Heart left ventricle (tissue), 16 donors: ENCODE measurements at places on chromosomes 6 and 20.

- no peaks in the 10 kb centered on the region for H3K4me1 ChIP-seq
- no peak overlapping the region for H3K4me3 ChIP-seq
- no peak overlapping the region for H3K27ac ChIP-seq
- no peaks in the 10 kb centered on the region for H3K27me3 ChIP-seq
- no peaks in the 10 kb centered on the region for H3K36me3 ChIP-seq
These were observed 1272.1 kb downstream of the EPHA7 start for GRCh38 chr6:92147246-92147645.

GRCh38 chr6:15366879-15367278 is 121.0 kb downstream of the JARID2 start:
- no peak for DNase-seq
- no peak overlapping the region for H3K4me3 ChIP-seq
- H3K27me3 ChIP-seq, result no peaks in the 10 kb centered on the region

DNA sequence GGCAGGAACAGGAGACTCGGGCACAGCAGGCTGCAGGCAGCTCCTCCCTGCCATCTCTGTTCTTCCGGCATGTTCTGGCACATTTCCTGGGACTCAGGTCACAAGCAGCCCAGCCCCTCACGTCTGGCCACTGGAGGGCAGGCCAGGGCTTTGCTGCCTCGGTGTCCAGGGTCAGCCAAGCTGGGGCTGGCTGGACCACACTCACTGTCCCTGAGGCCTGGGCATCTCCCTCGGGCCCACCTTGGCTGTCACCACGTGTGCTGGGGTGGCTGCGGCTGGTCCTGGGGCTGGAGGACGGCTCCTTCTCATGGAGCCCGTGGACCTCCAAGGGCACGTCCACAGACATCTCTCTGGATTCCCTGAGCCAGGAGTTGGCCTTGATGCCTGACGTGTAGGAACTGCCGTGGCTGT is 18.5 kb downstream of the FRMD1 start:
- H3K27ac ChIP-seq, result no peak overlapping the region
- H3K4me3 ChIP-seq, result no peak overlapping the region
- DNase-seq, result peak; percentile 82
- no peaks in the 10 kb centered on the region for H3K36me3 ChIP-seq
- H3K4me1 ChIP-seq, result peaks cover 11% of the 10 kb centered on the region

DNA sequence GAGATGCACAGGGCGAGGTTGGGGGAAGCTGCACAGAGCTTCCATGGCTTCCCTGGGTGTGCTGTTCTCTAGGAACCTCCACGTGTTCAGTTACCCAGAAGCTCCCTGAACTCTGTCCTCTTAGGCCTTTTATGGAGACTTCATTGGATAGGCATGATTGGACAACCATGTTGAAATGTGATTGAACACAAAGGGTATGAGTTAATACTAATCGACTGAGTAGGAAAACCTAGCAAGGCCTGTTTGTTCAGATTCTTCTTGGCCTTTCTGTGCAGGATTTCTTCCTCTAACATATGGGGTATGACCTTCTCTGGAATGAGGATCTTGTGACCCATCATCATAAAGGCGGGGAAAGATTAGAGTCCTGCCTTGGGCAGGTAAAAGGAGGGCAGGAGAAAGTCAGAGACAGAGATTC is 70.7 kb upstream of the SMIM29 start:
- H3K27ac ChIP-seq, result no peak overlapping the region
- H3K36me3 ChIP-seq, result no peaks in the 10 kb centered on the region

GRCh38 chr6:14379568-14379967 is 262.0 kb downstream of the CD83 start:
- H3K36me3 ChIP-seq, result no peaks in the 10 kb centered on the region
- H3K4me3 ChIP-seq, result no peak overlapping the region
- no peak for DNase-seq
- H3K4me1 ChIP-seq, result no peaks in the 10 kb centered on the region
- H3K27ac ChIP-seq, result no peak overlapping the region

- no peak overlapping the region for H3K4me3 ChIP-seq
- no peak overlapping the region for H3K27ac ChIP-seq
- H3K4me1 ChIP-seq, result no peaks in the 10 kb centered on the region
- peaks cover 28% of the 10 kb centered on the region for H3K27me3 ChIP-seq
- DNase-seq, result no peak
- no peaks in the 10 kb centered on the region for H3K36me3 ChIP-seq
These were observed 31.2 kb upstream of the APCDD1L start for GRCh38 chr20:58546416-58546711.

- no peak for DNase-seq
- no peak overlapping the region for H3K27ac ChIP-seq
- H3K36me3 ChIP-seq, result no peaks in the 10 kb centered on the region
These were observed 99.4 kb downstream of the EYA4 start for GRCh38 chr6:133340557-133340956.

- peaks cover 52% of the 10 kb centered on the region for H3K4me1 ChIP-seq
- no peaks in the 10 kb centered on the region for H3K27me3 ChIP-seq
- no peak for DNase-seq
- H3K4me3 ChIP-seq, result no peak overlapping the region
These were observed 35.8 kb downstream of the RREB1 start for GRCh38 chr6:7143476-7143974.

DNA sequence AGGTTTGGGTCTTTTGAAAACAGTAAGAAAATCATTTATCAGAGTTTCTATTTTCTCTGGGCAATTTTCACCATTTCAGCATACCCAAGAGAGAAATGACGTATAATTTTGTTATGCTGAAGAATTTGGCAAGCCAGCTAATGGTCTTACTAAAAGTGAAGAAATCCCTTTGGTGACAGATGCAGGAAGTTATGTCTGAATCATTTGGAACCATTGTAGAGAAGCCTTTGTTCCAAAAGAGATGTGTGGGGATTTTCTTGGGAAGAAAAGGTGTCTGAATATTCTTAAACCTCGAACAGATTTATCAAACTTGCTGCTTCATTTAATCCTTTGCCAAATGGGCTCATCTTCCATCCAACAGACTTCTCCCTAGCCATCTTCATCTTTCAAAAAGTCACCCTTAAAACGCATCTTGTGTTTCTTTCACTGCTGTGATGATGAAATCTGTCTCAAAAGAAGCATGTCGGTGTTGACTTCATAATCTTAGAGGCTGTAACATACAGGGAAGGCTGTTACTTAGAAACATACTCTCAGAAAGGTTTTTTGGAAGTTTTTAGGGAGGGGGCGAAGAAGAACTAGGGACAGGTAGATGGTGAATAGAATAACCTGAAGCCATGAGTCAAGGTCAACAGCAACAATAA is 39.5 kb downstream of the CITED2 start:
- no peaks in the 10 kb centered on the region for H3K27me3 ChIP-seq
- no peak for DNase-seq
- peak overlapping the region; percentile 56 for H3K27ac ChIP-seq
- no peak overlapping the region for H3K4me3 ChIP-seq
- peaks cover 4% of the 10 kb centered on the region for H3K4me1 ChIP-seq

GRCh38 chr6:141808662-141809061 is 324.1 kb upstream of the GJE1 start:
- no peaks in the 10 kb centered on the region for H3K27me3 ChIP-seq
- no peak overlapping the region for H3K4me3 ChIP-seq
- no peak overlapping the region for H3K27ac ChIP-seq
- H3K4me1 ChIP-seq, result no peaks in the 10 kb centered on the region
- no peaks in the 10 kb centered on the region for H3K36me3 ChIP-seq
- DNase-seq, result no peak

DNA sequence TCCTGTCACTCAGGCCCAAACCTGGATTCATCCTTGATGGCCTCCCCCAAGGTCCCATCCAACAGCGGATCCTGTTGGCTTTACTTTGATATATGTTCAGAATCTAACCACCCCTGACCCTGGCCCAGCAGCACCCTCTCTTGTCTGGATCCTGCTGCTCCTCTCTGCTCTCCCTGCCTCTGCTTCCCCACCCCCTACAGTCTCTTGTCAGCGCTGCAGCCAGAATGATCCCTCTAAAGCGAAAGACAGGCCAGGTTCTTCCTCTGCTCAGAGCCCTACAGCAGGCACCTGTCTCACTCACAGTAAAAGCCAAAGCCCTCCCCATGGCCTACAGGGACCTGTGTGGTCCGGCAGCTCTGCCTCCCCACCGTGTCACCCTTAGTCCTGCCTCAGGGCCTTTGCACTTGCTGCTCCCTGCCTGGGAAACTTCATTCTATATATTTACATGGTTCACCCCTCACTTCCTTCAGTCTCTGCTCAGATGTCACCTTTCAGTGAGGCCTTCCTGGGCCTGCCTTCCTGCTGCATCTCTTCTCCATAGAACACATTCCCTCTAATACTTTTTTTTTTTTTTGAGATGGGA is 37.4 kb upstream of the KCNB1 start:
- H3K27ac ChIP-seq, result no peak overlapping the region
- H3K4me3 ChIP-seq, result no peak overlapping the region
- peaks cover 27% of the 10 kb centered on the region for H3K36me3 ChIP-seq
- no peak for DNase-seq
- H3K27me3 ChIP-seq, result no peaks in the 10 kb centered on the region

DNA sequence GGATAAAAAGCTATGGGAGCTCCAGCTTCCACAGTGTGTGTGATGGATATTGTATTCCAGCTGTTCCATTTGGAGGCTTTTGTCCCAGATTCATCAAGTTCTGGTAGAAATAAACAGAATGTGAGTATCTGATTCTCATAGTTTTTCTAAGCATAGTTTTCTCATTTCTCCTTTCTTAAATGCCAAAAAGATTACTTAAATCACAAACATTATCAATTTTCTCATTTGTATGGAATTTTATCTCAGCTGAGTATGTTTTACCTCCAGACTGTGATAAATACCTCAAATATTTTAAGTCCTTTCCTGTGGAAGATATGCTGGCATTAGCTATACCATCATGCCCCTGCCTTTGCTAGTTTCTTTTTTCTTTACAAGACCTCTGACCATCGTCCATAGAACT is 767.3 kb downstream of the TFAP2A start:
- no peaks in the 10 kb centered on the region for H3K36me3 ChIP-seq
- no peaks in the 10 kb centered on the region for H3K4me1 ChIP-seq
- DNase-seq, result no peak
- H3K4me3 ChIP-seq, result no peak overlapping the region
- no peaks in the 10 kb centered on the region for H3K27me3 ChIP-seq

- no peak for DNase-seq
- no peak overlapping the region for H3K27ac ChIP-seq
- H3K4me3 ChIP-seq, result no peak overlapping the region
- H3K27me3 ChIP-seq, result no peaks in the 10 kb centered on the region
These were observed 175.5 kb downstream of the BCAS1 start for GRCh38 chr20:53894707-53895384.

DNA sequence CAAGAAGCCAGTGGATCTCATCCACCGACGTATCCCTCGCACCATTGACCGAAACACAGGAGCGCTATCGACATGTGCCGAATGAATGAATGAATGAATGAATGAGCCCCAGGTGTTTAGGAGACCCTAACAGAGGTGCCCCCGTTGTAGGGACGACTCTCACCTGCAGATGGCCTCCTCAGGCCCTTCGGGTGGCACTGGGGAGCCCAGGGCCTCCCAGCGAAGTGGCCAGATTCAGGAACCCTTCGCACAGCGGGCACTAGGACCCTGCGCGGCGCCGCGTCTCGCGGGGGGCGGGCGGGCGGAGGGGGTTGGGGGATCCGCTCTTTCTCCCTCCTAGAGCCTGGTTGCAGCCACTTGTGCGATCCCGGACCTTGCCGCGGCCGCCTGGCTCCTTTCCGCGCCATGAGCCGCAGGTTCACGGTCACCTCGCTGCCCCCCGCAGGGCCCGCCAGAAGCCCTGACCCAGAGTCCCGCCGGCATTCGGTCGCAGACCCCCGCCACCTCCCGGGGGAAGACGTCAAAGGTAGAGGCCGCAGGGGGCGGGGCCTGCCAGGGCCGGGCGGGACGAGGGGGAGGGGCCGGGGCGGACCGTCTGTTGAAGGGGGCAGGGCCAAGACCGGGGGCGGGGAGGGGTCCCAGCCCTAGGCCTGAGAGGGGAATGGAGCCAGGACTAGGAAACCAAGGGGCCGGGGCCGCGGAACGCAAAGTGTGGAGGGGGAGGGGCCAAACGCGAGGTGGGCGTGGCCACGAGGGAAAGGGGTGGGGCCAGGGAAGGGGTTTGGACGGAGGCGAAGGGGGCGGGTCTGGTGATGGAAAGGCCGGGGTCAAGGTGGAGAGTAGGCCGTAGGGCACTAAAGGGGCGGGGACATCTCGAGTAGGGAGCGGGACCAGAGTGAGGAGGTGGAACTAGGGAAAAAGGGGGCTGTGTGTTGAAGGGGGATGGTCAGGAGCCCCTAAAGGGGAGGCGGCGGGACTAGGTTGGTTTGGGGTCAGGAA is 7.4 kb upstream of the SLC12A5 start:
- H3K27ac ChIP-seq, result no peak overlapping the region
- H3K4me1 ChIP-seq, result peaks cover 14% of the 10 kb centered on the region
- peak overlapping the region; percentile 49 for H3K4me3 ChIP-seq
- H3K36me3 ChIP-seq, result no peaks in the 10 kb centered on the region

- H3K4me1 ChIP-seq, result peaks cover 6% of the 10 kb centered on the region
- DNase-seq, result no peak
- H3K36me3 ChIP-seq, result peaks cover 24% of the 10 kb centered on the region
- no peak overlapping the region for H3K4me3 ChIP-seq
These were observed 23.1 kb upstream of the MROH8 start for GRCh38 chr20:37202267-37202943.

GRCh38 chr6:15171026-15171425 is 74.8 kb upstream of the JARID2 start:
- H3K27me3 ChIP-seq, result no peaks in the 10 kb centered on the region
- no peaks in the 10 kb centered on the region for H3K4me1 ChIP-seq
- H3K27ac ChIP-seq, result no peak overlapping the region
- H3K36me3 ChIP-seq, result no peaks in the 10 kb centered on the region
- DNase-seq, result no peak

- H3K4me3 ChIP-seq, result no peak overlapping the region
- no peak for DNase-seq
- no peak overlapping the region for H3K27ac ChIP-seq
- H3K4me1 ChIP-seq, result no peaks in the 10 kb centered on the region
- no peaks in the 10 kb centered on the region for H3K27me3 ChIP-seq
These were observed 70.4 kb downstream of the PLAGL1 start for GRCh38 chr6:143937668-143937970.

DNA sequence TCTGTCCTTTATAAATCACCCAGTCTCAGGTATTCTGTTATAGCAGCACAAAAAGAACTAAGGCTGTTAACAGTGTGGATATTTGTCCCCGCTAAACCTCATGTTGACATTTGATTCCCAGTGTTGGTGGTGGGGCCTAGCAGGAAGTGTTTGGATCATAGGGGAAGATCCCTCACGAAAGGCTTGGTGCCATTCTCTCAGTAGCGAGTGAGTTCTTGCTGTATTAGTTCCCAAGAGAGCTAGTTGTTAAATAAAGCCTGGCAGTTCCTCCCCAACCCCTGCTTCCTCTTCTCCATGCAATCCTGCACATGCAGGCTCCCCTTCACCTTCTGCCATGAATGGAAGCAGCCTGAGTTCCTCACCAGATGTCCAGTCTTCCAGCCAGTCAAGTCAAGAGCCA is 29.8 kb upstream of the ERVFRD-1 start:
- no peak overlapping the region for H3K27ac ChIP-seq
- H3K4me1 ChIP-seq, result peaks cover 4% of the 10 kb centered on the region
- no peaks in the 10 kb centered on the region for H3K27me3 ChIP-seq
- no peaks in the 10 kb centered on the region for H3K36me3 ChIP-seq
- no peak overlapping the region for H3K4me3 ChIP-seq
- DNase-seq, result no peak

GRCh38 chr6:149488815-149489214 is 4.0 kb upstream of the ZC3H12D start:
- no peaks in the 10 kb centered on the region for H3K36me3 ChIP-seq
- H3K4me1 ChIP-seq, result peaks cover 24% of the 10 kb centered on the region
- DNase-seq, result no peak
- H3K4me3 ChIP-seq, result no peak overlapping the region
- H3K27ac ChIP-seq, result no peak overlapping the region

GRCh38 chr6:14381829-14382677 is 264.5 kb downstream of the CD83 start:
- H3K4me1 ChIP-seq, result peaks cover 11% of the 10 kb centered on the region
- H3K4me3 ChIP-seq, result no peak overlapping the region
- DNase-seq, result no peak
- no peaks in the 10 kb centered on the region for H3K27me3 ChIP-seq
